HFFc6 (cell line): ENCODE measurements at places on chromosomes 6 and 20. TPM values are rescaled to one million over a fixed set of nuclear protein-coding genes. Genes with fewer than 3 reads are reported as not detected.

DNA sequence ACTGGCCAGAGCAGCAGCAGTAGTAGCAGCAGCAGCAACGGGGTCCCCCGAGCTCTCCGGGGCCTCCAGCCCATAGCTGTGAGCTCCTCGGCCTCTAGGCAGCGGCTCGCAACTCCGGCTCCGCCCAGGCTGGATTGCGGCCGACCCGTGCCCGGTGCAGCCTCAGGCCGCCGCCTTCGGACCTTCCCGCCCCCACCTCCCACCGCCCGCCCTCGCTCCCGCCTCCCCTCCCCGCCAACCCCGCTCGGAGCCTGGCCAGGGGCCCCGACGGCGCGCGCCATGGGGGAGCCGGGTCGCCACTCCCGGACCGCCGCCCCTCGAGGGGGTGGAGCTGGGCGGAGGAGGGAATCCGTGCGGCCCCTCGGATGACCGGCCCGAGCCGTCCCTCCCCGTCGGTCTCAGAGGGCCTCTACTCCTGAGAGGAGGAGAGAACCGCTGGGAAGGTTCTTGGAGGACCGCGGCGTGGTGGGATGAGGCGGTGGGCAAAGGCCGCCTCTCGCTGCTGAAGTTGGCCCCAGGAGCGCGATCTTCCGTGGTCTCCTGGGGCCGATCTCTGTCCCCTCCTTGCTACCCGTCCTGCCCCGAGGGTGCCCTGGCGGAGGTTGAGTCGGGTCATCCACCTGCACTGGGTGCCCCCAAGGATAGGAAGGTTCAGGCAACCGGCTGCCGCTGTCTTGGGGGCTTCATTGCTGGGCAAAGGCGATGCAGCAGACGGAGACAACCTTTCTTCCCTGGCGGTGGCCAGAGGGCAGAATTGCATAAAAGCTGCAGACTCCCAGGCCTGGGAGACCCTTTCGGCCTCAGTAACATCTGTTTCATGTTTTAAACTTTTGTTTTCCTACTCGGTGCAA is at the start of gene ADAM33:
Gene ADAM33 (minus strand): TSS at position 80 of the 851 bp plus-strand sequence. CDS start 6 bp downstream, at position 74.
- peaks cover 62% of the 10 kb centered on the region for H3K4me1 ChIP-seq
- H3K27me3 ChIP-seq, result peaks cover 3% of the 10 kb centered on the region; the same call in 1 of the 2 replicates
- peak within 1 kb of the TSS; percentile 99 for H3K27ac ChIP-seq
- DNase-seq, result no peak

- H3K27me3 ChIP-seq, result peaks cover 1% of the 10 kb centered on the region; the same call in 1 of the 2 replicates
- peaks cover 12% of the 10 kb centered on the region for H3K36me3 ChIP-seq
- DNase-seq, result peak; percentile 94
- H3K4me1 ChIP-seq, result peaks cover 53% of the 10 kb centered on the region
These were observed 88.8 kb upstream of the NFATC2 start for GRCh38 chr20:51631011-51631950.

GRCh38 chr20:49583669-49584417 is 15.9 kb upstream of the PTGIS start:
- H3K27ac ChIP-seq, result no peak overlapping the region; the same call in 1 of the 2 replicates
- H3K36me3 ChIP-seq, result peaks cover 10% of the 10 kb centered on the region
- DNase-seq, result peak; percentile 44
- peak overlapping the region; percentile 31 for H3K4me3 ChIP-seq
- H3K4me1 ChIP-seq, result peaks cover 75% of the 10 kb centered on the region

DNA sequence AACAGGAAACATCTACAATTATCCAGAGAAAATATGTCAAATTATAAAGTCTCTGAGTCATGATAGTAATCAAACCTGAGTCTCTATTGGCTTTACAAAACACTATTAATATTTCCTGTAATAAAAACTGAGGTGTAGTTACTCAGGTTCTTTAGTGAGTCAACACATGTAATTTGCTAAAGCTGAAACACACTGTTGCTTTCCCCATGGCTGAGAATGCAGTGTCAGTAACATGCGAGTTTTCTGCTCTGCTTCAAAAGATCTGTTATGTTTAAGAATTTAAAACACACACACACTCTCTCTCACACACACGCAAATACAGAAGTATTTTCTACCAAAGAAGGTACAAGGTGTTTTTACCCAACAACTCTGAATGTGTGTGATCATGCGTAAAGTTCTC is 38.6 kb downstream of the ATXN1 start:
- H3K27ac ChIP-seq, result peak overlapping the region; percentile 89
- peaks cover 6% of the 10 kb centered on the region; the same call in 1 of the 2 replicates for H3K36me3 ChIP-seq
- peaks cover 2% of the 10 kb centered on the region; the same call in 1 of the 2 replicates for H3K27me3 ChIP-seq
- H3K4me3 ChIP-seq, result 0 out of 2 replicates have a peak overlapping the region, but pooled peaks have one; percentile 33

GRCh38 chr6:89977808-89978748 is 83.8 kb downstream of the GJA10 start:
- H3K27ac ChIP-seq, result no peak overlapping the region
- H3K4me1 ChIP-seq, result no peaks in the 10 kb centered on the region
- no peak for DNase-seq
- H3K27me3 ChIP-seq, result peaks cover 4% of the 10 kb centered on the region

- no peak overlapping the region for H3K4me3 ChIP-seq
- peaks cover 7% of the 10 kb centered on the region; the same call in 1 of the 2 replicates for H3K27me3 ChIP-seq
- no peaks in the 10 kb centered on the region for H3K36me3 ChIP-seq
- no peak for DNase-seq
- no peak overlapping the region for H3K27ac ChIP-seq
These were observed 159.5 kb upstream of the OLIG3 start for GRCh38 chr6:137653706-137654059.

- no peak for DNase-seq
- H3K27me3 ChIP-seq, result peaks cover 22% of the 10 kb centered on the region
- H3K27ac ChIP-seq, result no peak overlapping the region
- H3K4me1 ChIP-seq, result peaks cover 3% of the 10 kb centered on the region
These were observed 95.8 kb upstream of the GCM1 start for GRCh38 chr6:53244399-53244931.

Gene TNFRSF6B
- total RNA-seq, result 0.27 to 1.8 TPM (median 1.3 TPM) in 3 replicates

- no peak for DNase-seq
- no peak overlapping the region for H3K4me3 ChIP-seq
- H3K36me3 ChIP-seq, result no peaks in the 10 kb centered on the region
- H3K4me1 ChIP-seq, result peaks cover 38% of the 10 kb centered on the region
- peaks cover 3% of the 10 kb centered on the region; the same call in 1 of the 2 replicates for H3K27me3 ChIP-seq
- no peak overlapping the region for H3K27ac ChIP-seq
These were observed 239.6 kb downstream of the ANKRD60 start for GRCh38 chr20:57988828-57989227.

Gene EXOC2
- 17.0 to 20.5 TPM (median 18.6 TPM) in 3 replicates for total RNA-seq

GRCh38 chr20:23079016-23079351 is 7.1 kb downstream of the CD93 start:
- H3K27ac ChIP-seq, result no peak overlapping the region
- peaks cover 25% of the 10 kb centered on the region for H3K27me3 ChIP-seq
- no peaks in the 10 kb centered on the region for H3K4me1 ChIP-seq
- no peaks in the 10 kb centered on the region for H3K36me3 ChIP-seq
- no peak for DNase-seq
- H3K4me3 ChIP-seq, result no peak overlapping the region

DNA sequence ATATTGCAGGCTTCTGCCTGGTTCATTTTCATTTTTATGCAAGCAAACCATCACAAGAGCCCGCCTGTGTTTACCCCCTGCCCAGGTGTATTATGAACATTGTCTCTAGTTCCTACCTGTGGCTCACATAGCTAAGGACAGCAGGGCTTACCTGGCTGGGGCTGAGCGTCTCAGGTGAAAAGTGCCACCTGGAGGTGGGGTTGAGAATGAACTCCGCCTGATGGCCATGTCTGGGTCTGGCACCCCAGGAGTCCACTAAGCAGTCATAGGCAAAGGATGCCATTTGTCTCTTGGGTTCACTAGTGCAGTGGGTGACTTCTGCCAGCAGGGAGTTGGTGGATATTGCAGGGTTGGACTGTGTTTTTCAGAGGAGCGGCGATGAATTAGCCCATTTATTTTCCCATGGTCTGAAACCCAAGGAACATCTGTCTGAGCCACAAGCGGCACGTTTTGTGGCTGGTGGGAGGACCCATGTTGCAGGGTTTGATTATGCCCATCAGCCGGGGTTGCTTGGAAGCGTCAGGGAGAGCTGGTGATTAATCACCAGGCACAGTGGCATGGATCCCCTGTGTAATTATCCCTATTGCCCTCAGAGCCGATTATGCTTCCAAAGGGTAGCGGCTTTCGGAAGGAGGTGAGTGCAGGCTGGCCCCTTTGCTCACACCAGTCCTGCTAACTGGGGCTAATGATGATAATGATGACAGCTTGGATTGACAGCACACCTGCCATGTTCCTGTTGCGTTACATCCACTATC is 92.1 kb downstream of the CDH26 start:
- no peak for DNase-seq
- no peak overlapping the region for H3K4me3 ChIP-seq
- no peak overlapping the region for H3K27ac ChIP-seq

Gene TMEM217
- 1.3 to 2.2 TPM (median 1.5 TPM) in 3 replicates for total RNA-seq
